H1 (cell line): ENCODE measurements at places on chromosomes 13 and 19.
A peak's percentile ranks its signal among the peaks of the same experiment; 100 is the strongest.

DNA sequence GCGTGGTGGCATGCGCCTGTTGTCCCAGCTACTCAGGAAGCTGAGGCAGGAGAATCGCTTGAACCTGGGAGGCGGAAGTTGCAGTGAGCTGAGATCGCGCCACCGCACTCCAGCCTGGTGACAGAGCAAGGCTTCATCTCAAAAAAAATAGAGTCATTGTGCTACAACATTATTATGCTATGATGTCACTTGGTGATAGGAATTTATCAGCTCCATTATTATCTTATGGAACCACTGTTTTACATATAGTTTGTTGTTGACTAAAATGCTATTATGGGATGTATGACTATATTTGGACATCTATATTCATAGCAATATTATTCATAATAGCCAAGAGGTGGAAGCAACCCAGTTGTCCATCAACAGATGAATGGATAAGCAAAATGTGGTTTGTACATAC, 26.4 kb upstream of the SLC7A1 start:
- no peak for DNase-seq
- no peaks in the 10 kb centered on the region for H3K27me3 ChIP-seq
- H3K4me3 ChIP-seq = no peak overlapping the region
- H3K36me3 ChIP-seq = no peaks in the 10 kb centered on the region
- no peaks in the 10 kb centered on the region for H3K4me1 ChIP-seq

DNA sequence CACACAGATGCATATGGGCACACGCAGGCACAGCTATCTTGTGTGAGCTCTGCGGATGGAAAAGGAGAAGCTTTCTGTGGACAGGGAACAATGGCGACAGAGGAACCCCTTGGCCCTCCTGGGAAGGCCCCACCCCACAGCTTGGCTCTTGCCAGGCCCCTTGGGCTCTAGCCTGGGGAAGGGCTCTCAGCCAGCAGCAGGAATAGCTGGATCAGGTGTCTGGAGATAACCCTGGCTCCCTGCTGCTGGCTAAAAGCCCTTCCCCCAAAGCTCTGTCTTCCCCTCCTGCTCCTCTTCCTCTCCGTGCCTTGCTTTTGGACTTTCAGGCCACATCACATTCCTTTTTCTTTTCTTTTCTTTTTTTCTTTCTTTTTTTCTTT, 24.3 kb downstream of the CEBPA start:
- H3K4me3 ChIP-seq = no peak overlapping the region
- DNase-seq = no peak
- H3K27me3 ChIP-seq = no peaks in the 10 kb centered on the region

DNA sequence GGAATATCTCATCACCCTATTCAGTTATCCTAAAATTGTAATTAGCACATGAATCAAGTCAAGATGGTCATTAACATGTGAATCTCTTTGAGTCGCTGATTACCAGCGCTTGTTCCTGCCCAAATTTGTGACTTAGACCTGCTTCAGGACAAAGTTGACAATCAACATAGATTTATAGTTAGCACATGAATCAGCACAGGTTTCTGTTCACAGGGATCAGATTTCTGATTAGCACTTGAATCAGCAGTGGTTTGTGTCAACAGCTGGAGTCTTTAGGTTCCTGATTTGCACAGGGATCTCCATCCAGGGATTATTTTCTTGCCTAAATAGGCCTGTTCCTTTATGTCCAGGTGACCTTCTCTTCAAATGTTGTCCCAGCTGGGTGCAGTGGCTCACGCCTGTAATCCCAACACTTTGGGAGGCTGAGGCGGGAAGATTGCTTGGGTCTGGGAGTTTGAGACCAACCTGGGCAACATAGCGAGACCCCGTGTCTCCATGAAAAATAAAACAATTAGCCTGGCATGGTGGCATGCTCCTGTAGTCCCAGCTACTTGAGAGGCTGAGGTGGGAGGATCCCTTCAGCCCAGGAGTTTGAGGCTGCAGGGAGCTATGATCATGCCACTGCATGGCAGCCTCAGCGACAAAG, 3.8 kb upstream of the LRFN3 start:
- peaks cover 6% of the 10 kb centered on the region for H3K4me1 ChIP-seq
- peak overlapping the region; percentile 3; the same call in 1 of the 2 replicates for H3K27ac ChIP-seq
- no peak overlapping the region for H3K4me3 ChIP-seq
- H3K36me3 ChIP-seq = no peaks in the 10 kb centered on the region
- H3K27me3 ChIP-seq = no peaks in the 10 kb centered on the region

GRCh38 chr19:46904114-46905060, 43.6 kb downstream of the ARHGAP35 start:
- no peaks in the 10 kb centered on the region; the same call in 1 of the 2 replicates for H3K4me1 ChIP-seq
- H3K27me3 ChIP-seq = no peaks in the 10 kb centered on the region
- DNase-seq = no peak
- H3K27ac ChIP-seq = no peak overlapping the region

- H3K4me1 ChIP-seq = peaks cover 12% of the 10 kb centered on the region
- no peaks in the 10 kb centered on the region for H3K27me3 ChIP-seq
- H3K36me3 ChIP-seq = no peaks in the 10 kb centered on the region
- no peak overlapping the region for H3K4me3 ChIP-seq
- no peak overlapping the region; the same call in 1 of the 2 replicates for H3K27ac ChIP-seq
- no peak for DNase-seq
Measured at GRCh38 chr19:1943661-1944087, 2.7 kb downstream of the CSNK1G2 start.

- H3K4me3 ChIP-seq = no peak overlapping the region
- H3K4me1 ChIP-seq = peaks cover 14% of the 10 kb centered on the region
- H3K27ac ChIP-seq = peak overlapping the region; percentile 17; the same call in 1 of the 2 replicates
- peak; percentile 70 for DNase-seq
Measured at GRCh38 chr19:41321600-41322270, 11.8 kb downstream of the CCDC97 start.

- H3K4me1 ChIP-seq = no peaks in the 10 kb centered on the region
- H3K36me3 ChIP-seq = no peaks in the 10 kb centered on the region
- H3K27ac ChIP-seq = no peak overlapping the region
- peak overlapping the region; percentile 55 for H3K4me3 ChIP-seq
Measured at GRCh38 chr13:41428155-41428554, 29.2 kb upstream of the RGCC start.

DNA sequence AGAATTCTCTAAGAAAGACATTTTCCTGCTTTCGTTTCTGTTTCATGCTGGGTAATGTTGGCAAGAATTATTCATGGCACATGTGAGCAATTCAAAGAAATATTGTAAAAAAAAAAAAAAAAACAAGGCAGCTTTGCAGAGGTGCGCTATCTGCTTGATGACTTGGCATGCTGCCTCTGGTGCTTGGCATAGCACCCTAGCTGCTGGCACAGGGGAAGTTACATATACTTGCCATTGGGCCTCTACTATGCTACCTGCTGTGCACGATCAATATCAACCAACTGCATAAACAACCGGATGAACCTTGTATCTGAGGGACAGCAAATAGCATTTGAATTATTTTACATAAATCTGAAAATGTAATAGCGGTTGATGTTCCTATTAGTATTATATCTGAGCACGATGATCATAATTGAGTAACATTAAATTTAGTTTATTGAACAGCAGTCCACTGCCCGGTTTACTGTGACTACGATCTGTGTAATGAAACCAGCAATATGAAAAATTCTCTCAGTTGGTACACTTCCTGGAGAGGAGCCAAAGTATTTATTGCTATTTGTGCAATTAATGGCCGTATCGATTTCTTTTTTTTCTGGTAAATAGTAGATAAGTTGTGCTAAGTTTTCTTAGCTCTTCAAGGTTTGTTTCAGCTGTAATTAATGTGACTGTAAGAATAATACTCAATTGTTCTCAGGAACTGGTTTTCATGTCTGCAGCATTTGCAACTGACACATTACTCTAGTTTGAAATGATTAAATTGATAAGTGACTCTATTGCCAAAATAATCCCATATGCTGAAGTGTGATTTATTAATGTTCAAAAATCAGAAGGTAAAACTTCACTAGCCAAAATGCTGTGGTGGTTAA, 717.3 kb downstream of the DACH1 start:
- H3K4me1 ChIP-seq = no peaks in the 10 kb centered on the region
- no peak overlapping the region for H3K4me3 ChIP-seq
- no peak overlapping the region for H3K27ac ChIP-seq
- H3K36me3 ChIP-seq = no peaks in the 10 kb centered on the region

- no peaks in the 10 kb centered on the region for H3K27me3 ChIP-seq
- peak; percentile 98 for DNase-seq
- H3K4me1 ChIP-seq = peaks cover 4% of the 10 kb centered on the region
- 0 out of 2 replicates have a peak overlapping the region, but pooled peaks have one; percentile 9 for H3K27ac ChIP-seq
- peaks cover 12% of the 10 kb centered on the region; the same call in 1 of the 2 replicates for H3K36me3 ChIP-seq
Measured at GRCh38 chr19:45059258-45059965, 16.9 kb downstream of the ZNF296 start.

DNA sequence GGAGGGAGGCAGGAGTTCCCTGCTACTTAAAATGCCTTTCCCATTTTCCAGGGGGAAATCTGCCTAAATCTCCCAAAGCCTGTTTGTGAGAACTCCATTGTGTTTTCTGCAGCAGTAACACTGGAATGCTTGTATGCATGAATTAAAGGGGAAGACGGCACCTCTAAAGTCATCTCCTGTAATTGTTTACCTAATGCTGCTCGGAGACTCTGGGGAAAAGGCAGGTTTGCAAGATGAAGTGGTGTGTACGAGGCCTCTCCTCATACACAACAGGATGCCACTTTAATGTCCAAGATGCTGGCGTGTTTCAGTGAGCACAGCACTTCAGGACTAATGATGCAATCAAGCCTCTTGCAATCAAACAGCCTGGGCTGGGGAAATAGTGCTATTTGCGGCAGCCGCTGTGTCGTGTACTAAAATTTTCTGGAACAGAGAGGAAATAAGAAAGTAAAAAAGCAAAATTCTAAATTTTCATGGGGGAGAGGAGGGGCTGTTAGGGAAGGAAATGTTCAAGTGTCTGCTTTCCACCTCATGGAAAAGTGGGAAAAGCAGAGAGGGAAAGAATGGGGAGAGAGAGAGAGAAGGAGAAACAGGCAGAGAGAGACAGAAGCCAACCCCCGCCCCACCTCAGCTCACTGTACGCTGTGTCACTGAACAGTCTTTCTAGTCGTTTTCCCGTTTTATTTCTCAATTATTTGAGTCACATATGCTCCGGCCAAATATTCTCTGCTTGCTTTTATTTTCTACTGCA, 32.9 kb downstream of the TSHZ3 start:
- no peaks in the 10 kb centered on the region for H3K36me3 ChIP-seq
- H3K27me3 ChIP-seq = no peaks in the 10 kb centered on the region
- peaks cover 21% of the 10 kb centered on the region for H3K4me1 ChIP-seq

DNA sequence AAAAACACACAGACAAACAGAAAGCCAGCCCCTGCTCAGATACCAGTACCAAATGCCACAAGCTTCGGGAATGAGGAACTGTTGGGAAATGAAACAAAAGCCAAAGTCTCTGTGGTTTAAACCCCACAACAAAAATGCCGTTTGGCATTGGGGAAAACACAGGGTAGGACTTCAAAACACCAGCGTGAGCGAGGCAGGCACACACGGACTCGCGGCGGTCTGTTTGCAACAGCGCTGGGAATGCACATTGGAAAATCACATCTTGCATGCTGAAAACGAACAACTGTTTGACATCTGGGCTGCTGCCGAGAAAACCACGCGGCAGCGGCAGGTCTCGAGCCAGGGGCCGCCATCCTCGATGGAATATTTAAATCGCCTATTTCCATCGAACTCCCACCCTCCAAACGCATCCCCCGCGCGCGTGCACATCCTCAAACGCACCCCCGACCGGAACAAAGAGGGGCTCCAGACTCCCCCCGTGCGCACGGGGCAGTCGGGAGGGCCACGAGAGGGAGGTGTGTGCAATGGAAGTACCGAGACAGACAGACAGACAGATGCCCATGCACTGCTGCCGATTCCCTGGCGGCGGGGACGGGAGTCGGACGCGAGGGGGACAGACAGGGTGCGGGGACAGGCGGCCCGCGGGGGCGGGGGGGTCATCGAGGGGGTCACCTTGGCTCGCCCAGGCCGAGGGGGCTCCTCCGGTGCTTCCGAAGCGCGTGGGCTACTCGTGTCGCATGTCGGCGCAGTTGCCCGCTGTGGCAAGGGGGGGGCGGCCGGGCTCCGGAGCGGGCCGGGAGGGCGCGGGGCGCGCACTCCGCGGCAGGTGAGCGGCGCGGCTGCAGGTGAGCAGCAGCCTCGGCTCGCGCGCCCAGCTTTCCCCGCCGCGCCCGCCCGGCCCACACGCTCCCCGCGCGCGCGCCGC, at the start of gene GPR12:
TSS of gene GPR12 (minus strand) at position 880 of the 925 bp plus-strand sequence. CDS start 959 bp downstream, outside the sequence.
- H3K4me1 ChIP-seq = no peaks in the 10 kb centered on the region; the same call in 1 of the 2 replicates
- peaks cover 39% of the 10 kb centered on the region for H3K27me3 ChIP-seq
- peak within 1 kb of the TSS; percentile 63 for H3K4me3 ChIP-seq
- DNase-seq = no peak
- no peaks in the 10 kb centered on the region for H3K36me3 ChIP-seq

GRCh38 chr13:40662866-40663265, 3.6 kb downstream of the FOXO1 start:
- H3K4me1 ChIP-seq = peaks cover 10% of the 10 kb centered on the region
- no peak for DNase-seq
- no peaks in the 10 kb centered on the region for H3K27me3 ChIP-seq
- H3K36me3 ChIP-seq = no peaks in the 10 kb centered on the region
- H3K27ac ChIP-seq = no peak overlapping the region
